Activated CD8-positive, alpha-beta memory T cell treated with anti-CD3 and anti-CD28 coated beads, Interleukin-2, amount 50 U/mL, for 48 hours (primary cell): ENCODE measurements at places on chromosomes 1 and 21.

DNA sequence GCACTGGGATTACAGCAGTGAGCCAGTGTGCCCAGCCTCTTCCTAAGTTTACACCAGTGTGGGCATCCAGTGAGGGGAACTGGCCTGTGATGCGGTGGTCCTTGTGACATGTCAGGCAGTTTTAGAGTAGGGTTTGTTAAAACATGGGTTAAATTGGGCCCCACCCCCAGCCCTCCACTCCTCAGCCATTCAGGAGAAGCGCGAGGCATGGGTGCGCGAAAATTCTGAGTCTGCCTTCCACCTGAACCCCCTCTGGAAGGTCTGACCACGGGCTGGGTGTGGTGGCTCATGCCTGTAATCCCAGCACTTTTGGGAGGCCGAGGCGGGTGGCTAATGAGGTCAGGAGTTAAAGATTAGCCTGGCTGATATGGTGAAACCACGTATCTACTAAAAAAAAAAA lies 51.7 kb downstream of the SKI start:
- no peak for DNase-seq

DNA sequence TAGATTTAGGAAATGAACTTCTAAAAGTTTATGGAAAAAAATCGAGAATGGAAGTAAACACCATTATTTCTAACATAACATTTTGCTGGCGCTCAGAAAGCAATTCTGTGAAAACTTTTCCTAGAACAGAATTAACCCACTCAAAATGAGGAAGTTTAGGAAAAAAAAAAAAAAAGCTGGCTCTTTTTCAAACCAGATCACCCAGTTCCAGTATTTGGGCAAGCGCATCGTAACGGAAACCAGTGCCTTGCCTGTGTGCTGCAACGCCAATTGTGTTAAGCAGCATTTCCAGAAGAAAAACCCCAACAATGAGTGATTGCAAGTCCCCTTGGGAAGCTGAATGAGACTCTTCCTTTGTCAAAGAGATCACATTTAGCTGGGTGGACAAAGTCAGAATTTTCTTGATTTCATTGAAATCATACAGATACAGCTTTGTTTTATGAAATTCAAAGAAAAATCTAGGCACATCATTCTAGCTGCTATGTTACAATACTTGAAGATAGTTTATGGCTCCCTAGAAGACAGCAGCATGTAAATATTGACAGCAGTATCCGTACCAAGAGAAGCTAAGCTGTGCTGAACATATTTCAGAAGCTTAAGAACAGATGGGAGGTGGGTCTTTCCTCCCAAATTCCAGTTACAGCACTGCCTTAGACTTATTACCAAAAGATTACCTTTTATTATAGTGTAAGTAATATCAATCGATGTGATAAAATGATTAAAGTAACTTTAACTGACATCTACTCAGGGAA lies 113.4 kb downstream of the ERG start:
- no peak for DNase-seq

DNA sequence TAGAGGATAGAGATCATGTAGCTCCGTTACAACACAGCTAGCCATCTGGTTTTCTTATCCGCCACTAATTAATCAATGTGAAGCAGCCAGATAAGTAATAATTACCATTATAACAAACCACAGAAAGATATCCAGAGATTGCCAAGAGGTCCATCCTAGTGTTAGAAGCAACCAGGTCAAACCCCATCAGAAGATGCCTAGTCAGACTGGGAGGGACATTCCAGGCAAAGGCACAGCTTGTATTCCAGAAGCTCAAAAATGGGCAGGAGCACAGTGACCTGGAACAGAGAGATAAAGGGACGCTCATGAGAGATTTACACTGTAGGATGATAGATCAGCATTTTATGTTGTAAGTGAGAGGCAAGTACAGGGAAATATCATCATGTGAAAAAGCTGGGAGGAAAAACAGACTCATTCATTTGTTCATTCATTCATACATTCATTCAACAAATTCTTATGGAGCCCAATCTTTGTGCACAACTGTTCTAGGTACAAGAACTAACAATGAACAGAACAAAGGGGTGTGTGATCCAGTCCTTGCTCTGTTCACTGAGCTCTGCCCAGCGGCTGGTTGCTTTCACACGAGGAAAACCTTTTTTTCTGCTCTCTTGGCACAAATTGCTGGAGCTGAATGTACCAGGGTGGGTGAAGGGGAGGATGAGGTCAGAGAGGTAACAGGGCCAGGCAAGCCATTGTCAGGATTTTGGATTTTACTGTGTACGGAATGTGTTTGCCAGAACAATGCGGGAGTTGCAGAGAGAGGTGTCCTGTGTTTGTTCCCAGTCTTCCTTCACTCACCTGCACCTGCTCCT lies 240.8 kb upstream of the FGGY start:
- DNase-seq: no peak

- DNase-seq: peak; percentile 7
Observed at GRCh38 chr1:220702733-220703270, 12.6 kb downstream of the C1orf115 start.

DNA sequence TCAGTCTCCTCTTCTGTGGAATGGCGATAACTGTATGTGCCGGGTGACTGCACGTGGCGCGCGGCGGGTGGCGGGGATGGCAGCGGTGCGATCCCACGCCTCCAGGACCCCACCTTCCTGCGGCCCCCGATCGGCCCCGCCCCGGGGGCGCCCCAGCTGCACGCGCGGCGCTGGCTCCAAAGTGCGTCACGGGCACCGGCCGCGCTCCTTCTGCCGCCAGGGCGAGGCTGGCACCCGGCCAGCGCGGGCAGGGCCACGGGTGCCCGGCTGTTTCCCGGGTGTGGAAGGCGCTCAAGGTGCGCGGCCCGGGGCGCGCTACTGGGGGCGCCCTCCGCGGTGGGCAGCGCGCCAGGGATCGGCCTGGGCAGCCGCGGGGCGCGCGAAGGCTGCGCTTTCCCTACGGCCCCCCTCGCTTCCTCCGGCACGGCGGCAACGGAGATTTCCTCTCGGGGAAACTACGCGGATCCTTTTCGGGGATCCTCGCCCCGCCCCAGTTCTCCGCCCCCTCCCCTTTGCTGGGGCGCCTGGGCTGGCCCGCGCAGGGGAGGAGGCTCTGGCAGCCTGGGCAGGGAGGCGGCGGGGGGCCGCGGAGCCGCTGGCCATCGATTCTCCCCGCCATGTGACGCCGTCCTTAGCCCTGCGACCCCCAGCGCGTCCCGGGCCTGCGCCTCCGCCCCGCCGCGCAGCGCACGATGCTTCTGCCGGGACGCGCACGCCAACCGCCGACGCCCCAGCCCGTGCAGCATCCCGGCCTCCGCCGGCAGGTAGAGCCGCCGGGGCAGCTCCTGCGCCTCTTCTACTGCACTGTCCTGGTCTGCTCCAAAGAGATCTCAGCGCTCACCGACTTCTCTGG lies at the start of gene EVA1C:
TSS of gene EVA1C (plus strand) at position 545 of the 853 bp plus-strand sequence. CDS start at position 693, 148 bp downstream.
- peak; percentile 85 for DNase-seq

- no peak for DNase-seq
Observed at GRCh38 chr1:176436251-176436650, 26.7 kb upstream of the PAPPA2 start.

GRCh38 chr1:214637722-214638458 lies 34.9 kb downstream of the CENPF start:
- no peak for DNase-seq

- DNase-seq: peak; percentile 71
Observed at GRCh38 chr1:154849645-154850131, 20.4 kb downstream of the KCNN3 start.

DNA sequence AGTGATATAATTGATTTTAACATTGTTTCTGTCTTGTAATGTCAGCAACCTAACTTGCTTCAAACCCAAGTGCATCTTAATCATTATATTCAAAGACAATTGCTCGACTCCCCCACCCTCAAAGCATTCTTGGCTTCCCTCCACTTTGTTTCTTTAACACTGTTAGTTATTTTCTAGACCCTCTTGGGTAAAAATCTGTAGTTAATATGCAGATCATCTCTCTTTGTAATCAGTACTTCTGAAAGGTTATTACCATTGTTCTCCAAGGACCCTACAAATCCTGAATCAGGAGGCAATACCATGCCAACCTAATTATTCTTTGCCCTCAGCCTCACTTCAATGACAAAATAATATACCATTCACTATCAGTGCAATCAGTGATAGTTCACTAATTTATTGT lies 1075.7 kb downstream of the AMY1C start:
- DNase-seq: no peak

- no peak for DNase-seq
Observed at GRCh38 chr1:214397497-214397896, 116.5 kb downstream of the SMYD2 start.

DNA sequence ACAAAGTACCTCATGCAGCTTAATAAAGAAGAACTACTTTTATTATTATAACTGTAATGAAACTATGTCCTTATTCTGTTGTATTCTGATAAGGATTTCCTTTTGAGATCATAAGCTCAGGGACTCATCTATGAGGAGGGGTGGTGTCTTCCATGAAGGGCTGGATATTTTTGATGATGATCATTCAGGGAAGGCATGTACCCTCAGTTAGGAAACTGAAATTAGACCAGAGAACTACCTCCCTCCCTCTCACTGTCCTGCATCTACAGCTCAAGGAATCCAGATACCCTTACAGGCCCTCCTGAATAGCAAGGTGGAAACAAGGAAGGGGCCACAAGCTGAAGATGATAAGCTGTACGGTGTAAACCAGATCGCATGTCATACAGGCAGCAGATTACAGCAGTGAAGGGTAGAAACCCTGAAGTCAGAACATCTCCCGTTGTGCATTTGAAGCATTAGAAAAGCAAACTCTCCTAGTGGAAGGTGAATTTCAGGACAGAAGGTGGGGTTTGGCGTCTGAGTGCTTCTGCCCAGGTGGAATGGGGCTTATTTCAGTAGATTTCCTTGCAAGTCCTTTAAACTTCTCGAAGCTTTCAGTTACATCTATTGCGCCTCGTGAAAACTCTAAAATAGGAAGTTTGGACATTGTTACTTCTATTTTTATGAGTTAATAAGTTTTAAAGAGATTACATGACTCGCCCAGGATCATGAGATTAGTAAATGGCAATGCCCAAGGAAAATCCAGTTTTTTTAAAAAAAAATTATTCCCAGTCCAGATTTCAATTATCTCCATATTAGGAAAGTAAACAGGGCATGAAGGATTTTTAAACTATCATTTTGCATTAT lies 101.1 kb upstream of the HNRNPU start:
- no peak for DNase-seq

DNA sequence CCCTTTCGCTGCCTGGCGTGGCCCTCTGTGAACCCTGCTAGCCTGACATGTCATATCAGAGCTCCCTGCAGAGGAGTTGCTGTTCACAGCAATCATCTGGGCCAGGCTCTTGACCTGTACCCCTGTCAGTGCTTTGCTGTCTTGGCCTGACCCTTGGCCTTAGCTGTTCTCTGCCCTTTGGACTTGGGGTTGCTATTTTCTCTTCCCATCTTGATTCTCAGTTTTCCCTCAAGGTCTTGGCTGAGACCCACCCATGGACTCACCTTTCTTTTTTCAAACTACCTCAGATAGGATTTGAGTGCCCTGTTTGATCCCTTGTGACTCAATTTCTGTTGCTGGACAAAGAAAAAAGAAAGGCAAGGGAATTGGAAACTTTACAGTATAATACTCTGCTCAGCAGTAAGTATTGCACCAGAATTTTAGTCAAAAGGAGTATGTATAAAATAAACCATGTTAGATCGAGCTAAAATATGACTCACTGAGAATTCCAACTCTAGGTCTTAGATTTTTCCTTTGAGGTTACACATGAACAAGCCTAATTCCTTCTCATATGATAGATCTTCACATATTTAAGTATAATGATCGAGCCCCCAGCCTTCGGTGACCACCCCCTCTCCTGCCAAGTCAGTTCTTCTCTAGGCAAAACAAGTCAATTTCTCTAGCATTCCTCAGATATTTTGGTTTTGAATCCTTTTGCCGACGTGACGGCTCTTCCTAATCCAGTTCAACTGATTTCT lies 110.5 kb downstream of the NGF start:
- DNase-seq: no peak

- DNase-seq: peak; percentile 30
Observed at GRCh38 chr1:246678816-246679793, 45.1 kb upstream of the SCCPDH start.

GRCh38 chr21:32307706-32308105 lies 9.1 kb downstream of the MRAP start:
- DNase-seq: no peak

GRCh38 chr1:119009312-119009655 lies 21.1 kb upstream of the TBX15 start:
- no peak for DNase-seq

- DNase-seq: no peak
Observed at GRCh38 chr1:168148916-168149315, 12.2 kb upstream of the GPR161 start.
